ENCODE measurements at places on chromosomes 6 and 20.

GRCh38 chr6:53956068-53956711 lies 155.1 kb upstream of the MLIP start:
- DNase-seq: peak; percentile 33

DNA sequence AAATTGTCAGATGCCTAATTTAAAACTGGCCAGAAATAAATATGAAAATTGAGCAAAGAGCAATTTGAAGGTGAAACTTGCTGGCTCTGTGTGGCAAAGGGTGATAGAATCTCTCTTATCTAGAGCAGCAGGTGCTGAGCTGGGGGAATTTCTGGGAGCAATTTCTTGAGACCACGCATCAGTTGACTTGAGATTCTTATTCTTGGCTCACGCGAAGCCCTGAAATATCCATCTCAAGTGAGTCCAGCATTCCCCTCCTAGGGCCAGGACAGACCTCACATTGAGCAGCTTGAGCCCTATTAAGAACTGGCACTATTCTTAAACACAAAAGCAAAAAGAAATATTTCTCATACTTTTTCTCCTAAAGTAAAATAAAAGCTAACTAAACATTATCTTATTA lies 66.3 kb downstream of the MAP7 start:
- no peak for DNase-seq

- DNase-seq: no peak
These were observed 76.6 kb upstream of the QKI start for GRCh38 chr6:163337958-163338357.

- DNase-seq: no peak
These were observed 27.0 kb upstream of the ECI2 start for GRCh38 chr6:4162370-4162769.

- DNase-seq: no peak
These were observed at the start of gene TNF for GRCh38 chr6:31575335-31575901. TSS of gene TNF (plus strand) at chr6:31575565. CDS start at chr6:31575742, 177 bp downstream.

GRCh38 chr6:10401632-10402223 lies 13.1 kb downstream of the TFAP2A start:
- DNase-seq: no peak

GRCh38 chr6:103886951-103887350 lies 972.8 kb downstream of the HACE1 start:
- no peak for DNase-seq

GRCh38 chr6:105850261-105851112 lies 235.6 kb upstream of the PRDM1 start:
- DNase-seq: no peak

DNA sequence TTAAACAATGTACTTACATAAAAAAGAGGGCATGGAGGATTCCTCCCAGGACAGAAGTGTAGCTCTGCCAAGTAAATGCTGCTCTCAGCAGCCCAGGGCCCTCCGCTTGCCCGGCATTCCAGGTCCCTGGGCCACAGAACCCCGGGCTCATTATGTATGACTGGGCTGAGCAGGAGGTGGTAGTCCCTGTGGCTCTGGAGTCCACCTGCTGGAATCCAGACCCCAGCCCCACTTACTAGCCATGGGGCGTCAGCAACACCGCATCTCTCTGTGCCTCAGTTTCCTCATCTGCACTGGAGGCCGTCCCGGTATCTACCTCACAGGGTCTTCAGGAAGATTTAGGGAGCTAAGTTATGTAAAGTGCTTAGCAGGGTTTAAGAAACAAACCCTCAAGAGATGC lies 55.4 kb downstream of the PSMG4 start:
- no peak for DNase-seq

DNA sequence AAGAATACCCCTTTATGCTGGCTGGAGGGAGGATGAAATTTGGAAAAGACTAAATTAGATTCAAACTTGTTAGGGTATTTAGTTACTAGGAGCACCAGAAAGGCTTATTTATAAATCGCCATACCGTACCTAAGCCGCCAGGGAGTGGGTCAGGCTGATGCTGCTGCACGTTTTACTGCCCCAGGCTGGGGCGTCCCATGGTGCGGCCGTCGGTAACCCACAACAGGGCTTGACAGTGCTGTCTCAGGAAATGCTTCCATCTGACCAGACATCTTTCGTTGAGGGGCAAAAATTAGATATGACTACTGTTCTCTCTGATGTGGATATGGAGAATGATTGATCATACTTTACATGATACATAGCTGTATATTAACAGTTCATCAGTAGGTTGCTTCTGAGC lies 52.9 kb downstream of the ARID1B start:
- no peak for DNase-seq

- DNase-seq: no peak
These were observed 26.2 kb downstream of the DEFB114 start for GRCh38 chr6:49937811-49938210.

DNA sequence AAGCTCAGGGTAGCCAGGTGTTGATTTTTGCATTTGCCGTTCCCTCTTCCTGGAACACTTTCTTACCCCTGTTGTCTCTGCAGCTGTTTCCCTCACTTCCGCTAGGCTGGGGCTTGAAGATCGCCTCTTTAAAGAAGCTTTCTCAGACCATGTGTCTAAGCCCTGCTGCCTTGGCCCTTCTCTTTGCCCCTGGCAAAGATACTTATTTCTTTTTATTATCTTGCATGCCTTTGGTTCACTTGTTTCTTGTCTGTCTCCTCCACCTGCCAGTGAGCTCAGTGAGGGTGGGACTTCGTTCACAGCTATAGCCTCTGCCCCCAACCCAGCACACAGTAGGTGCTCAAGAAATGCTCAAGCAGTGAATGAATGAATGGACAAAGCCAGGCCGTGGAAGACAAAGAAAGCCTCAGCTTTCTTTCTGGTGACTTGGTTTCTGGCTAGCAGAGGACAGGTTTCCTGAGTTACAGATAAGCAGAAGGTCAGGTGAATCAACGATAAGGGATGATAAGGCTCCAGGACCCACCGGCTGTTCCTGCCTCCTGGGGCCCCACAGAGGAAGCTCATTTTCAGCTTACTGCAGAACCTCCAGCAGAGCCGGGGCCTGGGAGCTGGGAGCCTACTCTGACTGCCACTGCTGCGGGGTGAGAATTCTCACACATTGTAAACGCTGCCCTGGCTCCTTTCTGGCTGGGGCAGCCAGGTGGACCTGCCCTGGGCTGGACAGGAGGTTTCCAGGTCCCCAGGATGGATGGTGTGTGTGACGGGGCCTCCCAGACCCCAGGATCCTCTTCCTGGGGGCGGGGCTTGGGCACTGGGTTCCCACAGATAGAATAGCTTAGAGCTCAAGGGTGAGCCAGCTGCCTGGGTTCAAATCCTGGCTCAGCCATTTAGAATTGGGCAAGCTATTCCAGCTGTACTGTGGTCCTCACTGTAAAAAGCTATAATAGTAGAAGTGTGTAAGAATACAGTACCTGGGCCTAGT lies 29.8 kb downstream of the SNAI1 start:
- no peak for DNase-seq

- DNase-seq: no peak
These were observed 262.4 kb downstream of the PLCB1 start for GRCh38 chr20:8394308-8394945.

GRCh38 chr6:91132461-91132860 lies 545.6 kb upstream of the MAP3K7 start:
- no peak for DNase-seq

DNA sequence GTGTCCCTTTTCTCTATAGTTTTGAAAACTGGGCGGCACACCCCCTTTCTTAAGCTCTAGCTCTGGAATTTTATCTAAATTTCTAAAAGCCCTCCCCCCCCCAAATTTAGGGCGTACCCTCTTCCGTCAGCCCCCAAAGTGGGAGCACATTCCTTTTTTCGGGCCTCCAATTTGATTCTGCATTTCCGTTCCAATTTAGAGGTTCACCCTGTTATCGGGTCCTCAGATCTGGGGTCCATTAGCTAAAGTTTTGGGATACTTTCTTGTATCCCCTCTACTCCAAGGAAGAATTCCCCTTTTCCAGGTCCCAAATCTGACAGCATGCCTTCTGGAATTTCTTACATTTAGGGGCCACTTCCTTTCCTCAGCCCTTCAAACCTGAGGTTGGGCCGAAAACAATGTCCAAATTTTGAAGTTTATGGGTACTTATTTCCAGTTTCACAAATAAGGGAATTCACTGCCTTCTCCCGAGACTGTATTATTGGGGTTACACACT lies 796 bp downstream of the PHF20 start:
- no peak for DNase-seq

DNA sequence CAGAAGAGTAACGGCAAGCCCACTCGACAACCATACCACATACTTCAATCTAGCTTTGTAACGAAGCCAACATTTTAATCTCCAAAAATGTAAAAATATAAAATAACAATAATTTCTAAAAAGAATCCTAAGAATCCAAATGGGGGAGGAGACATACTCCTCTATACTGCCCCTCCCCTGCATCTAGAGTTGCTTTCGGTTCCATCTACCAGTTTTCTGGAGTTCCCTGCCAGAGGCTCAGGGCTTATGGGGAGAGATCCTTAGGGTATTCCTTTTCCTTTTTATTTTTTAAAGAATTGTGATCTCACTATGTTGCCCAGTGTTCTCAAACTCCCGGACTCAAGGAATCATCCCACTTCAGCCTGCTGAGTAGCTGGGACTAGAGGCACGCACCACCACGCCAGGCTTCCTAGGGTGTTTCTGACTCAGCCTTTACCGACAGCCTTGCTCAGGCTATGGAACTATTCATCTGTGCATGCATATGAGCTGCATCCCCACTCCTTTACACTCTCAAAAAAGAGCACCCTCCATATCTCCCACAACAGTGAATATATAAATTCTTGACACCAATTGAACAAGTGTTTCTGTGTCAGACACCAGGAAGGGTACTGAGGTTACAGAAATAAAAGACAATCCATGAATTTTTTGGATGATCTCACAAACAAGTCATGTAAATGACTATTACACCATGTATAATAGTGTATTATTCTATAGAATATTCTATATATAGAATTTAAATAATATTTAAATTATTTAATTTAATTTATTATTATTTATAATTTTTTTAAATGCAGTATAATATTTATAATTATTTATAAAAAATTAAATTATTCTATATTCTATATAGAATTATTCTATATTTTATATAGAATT lies 40.7 kb upstream of the UBR2 start:
- DNase-seq: no peak

DNA sequence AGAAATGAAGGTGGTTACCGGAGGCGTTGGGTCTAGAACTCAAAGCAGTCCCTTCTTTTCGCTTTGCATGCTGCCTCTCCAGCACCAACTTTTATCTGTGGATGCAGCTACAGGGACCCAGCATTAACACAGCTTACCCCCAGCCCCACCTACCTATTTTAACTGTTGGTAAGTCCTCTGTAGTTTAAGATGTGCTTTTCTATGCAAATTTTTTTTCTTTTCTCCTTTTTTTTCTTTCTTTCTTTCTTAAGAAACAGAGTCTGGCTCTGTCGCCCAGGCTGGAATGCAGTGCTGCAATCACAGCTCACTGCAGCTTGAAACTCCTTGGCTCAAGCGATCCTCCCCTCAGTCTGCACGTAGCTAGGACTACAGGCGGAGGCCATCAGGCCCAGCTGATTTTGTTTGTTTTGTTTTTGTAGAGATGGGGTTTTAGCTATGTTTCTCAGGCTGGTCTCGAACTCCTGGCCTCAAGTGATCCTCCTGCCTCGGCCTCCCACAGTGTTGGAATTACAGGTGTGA lies 6.5 kb upstream of the USP45 start:
- DNase-seq: no peak

DNA sequence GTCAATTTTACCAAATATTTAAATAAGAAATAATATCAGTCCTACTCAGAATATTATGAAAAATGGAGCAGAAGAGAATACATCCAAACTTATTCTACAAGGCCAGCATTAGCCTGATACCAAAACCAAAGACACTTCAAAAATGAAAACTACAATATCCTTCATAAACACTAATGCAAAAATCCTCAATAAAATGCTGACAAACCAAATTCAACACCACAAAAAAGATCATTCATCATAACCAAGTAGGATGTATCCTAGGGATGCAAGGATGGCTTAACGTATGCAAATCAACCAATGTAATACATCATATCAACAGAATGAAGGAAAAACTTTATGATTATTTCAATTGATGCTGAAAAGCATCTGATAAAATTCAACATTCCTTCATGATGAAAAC lies 352.4 kb upstream of the ADGRB3 start:
- no peak for DNase-seq

DNA sequence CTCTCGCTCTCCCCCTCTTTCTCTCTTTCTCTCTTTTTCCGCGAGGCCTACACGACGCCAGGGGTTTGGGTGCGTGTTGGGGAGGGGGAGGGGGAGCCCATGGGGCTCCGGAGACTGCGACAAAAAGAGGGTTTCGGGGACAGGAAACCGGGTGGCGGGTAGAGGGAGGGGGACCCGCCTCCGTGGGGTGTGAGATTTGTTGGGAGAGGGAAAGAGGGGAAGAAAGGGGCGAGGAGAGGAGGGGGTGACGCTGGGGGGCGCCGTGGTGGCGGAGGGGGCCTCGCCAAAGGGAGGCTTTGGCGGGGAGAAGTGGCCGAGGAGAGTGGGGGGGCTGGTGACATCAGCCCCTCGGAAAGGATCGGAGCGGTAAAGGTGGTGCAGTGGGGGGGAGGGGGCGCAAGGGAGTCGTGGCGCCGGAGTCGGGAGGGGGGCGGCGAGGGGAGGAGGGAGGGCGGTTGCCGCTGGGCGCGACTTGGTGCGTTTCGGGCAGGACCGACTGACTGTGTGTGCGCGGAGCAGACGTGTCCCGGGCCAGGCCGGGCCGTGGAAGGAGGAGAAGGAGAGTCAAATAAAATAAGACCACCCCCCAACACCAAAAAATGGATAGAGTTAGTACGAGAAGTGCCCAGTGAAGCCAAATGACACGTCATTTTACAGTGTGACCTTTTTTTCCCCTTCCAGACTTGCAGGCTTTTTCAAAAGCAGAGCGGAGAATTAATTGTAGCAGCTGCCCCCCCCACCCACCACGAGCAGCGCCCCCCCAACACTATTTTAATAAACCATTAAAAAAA lies 39.8 kb downstream of the GNAS start:
- DNase-seq: no peak

DNA sequence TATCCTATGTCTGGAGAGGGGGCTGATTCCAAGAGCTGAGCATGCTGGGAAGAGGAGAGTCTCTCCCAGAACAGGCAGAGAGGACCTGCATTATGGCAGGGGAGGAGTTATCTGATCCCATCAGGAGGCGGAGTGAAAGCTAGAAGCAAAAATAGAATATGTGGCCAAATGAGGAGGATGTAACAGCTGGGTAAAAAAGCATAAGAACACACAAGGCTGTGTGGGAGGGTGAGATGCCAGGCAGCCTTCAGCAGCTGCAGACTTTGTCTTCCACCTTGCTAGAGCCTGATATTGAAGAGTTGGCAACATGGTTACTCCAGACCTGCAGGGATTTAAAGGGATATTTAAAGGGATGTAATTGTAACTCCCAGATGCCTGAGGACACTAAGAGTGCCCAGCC lies 167.1 kb downstream of the PTPRT start:
- no peak for DNase-seq
